ENCODE measurements at places on chromosomes 7 and 10.

- no peak for DNase-seq
Observed at GRCh38 chr10:74292871-74293427, 141.9 kb downstream of the ADK start.

DNA sequence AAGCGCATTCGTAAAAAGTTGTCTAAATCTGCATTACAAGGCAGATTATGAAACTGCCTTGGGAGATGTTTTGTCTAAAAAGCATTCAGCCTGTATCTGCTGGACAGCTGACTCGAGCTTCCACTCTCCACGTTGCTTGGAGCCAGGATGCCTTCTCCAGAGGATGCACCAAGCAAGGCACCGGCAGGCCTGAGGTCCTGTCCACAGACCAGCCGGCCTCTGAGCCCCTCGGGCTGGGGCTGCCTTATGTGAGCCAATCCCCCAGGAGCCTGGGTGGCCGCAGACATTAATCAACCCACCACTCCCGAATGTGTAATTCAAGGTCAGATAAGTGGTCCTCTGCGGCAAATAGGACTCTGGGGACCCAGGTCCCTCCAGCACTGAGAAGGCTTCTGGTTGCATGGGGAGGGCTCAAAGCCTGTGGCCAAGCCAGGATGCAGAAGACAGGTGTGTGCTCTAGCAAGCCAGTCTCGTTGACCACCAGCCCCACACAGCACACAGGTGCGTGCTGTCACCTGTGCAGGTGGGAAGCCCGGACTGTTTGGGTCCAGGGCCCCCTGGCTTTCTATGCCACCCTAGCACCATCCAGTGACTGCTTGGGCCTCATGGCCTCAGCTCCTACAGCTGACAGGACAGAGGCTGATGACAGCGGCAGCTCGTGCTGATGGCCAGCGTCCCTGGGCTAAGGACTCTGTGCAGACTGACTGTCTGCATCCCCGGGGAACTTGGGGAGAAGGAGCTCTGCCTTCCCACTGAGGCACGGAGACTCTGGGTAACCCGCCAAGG lies 4.8 kb upstream of the RET start:
- DNase-seq = no peak

GRCh38 chr10:11528286-11528685 lies 83.2 kb downstream of the USP6NL start:
- DNase-seq = no peak

DNA sequence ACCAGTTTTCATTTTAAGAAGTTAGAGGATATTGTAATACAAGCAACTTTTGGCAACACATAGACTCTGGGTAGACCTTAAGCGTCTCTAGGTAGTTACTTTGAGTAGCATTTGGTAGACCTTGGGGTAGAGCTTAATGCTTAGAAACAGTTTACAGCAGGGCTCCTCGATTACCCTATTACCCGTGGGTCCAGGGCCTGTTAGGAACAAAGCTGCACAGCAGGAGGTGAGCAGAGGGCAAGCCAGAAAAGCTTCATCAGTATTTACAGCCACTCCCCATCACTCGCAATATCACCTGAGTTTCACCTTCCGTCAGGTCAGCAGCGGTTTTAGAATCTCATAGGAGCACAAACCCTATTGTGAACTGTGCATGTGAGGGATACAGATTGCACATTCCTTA lies 173.5 kb downstream of the TSPAN12 start:
- no peak for DNase-seq

Data from NCI-H774 (cell line).